BJ (cell line): ENCODE measurements at places on chromosomes 12 and 14. TPM values are rescaled to one million over a fixed set of nuclear protein-coding genes. Genes with fewer than 3 reads are reported as not detected.

ANG gene
- 9.2 and 12.7 TPM in 2 replicates for polyA plus RNA-seq

TAS2R46 gene
- 0.09 and 0.11 TPM in 2 replicates for polyA plus RNA-seq

NT5DC3 gene
- 1.2 and 2.6 TPM in 2 replicates for polyA plus RNA-seq

TPPP2 gene
- polyA plus RNA-seq: not detected in 2 replicates

LRTM2 gene
- not detected in 2 replicates for polyA plus RNA-seq

FOXG1 gene
- 0.01 TPM in 1 of 2 replicates, not detected in the other for polyA plus RNA-seq

CDKN1B gene
- 19.7 and 21.7 TPM in 2 replicates for polyA plus RNA-seq

ANO2 gene
- polyA plus RNA-seq: 0.05 and 0.10 TPM in 2 replicates

GRCh38 chr12:115953450-115953849, 324.0 kb downstream of the MED13L start:
- no peak for DNase-seq

DNA sequence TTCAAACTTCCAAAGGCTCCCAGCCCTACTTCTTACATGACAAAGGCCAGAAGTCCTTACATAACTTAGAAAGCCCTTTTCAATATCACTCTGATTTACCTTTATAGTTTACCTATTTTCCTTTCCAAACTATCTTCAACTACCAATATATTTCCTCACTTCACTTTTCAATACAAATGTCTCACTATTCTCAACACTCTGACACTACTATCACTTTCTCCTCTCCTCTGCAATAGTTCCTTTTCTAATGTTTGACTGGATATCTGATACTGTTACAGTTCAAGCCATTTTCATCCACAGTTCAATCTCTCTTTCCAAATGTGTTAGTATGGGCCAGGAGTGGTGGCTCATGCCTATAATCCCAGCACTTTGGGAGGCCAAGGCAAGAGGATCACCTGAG, 3.3 kb downstream of the SARNP start:
- no peak for DNase-seq

GRCh38 chr14:62711351-62712023, 333.8 kb downstream of the KCNH5 start:
- no peak for DNase-seq

DNA sequence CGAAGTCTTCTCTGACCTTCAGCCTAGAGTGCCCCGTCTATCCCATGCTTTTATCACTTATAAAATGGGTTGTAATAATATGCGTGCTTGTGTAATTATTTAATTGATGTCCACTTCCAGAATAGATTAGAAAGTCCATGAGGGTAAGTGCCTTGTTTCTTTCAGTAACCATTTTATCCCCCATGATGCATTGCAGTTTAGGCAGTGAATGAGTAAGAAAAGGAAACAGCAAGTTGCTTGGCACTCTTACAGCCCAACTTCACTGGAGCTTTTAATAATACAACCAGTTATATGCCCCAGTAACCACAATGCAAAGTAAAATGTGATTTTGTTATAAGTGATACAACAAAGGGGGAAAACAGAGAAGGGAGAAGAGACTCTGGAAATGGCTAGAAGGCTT, 287.3 kb downstream of the MED13L start:
- DNase-seq: no peak

DNA sequence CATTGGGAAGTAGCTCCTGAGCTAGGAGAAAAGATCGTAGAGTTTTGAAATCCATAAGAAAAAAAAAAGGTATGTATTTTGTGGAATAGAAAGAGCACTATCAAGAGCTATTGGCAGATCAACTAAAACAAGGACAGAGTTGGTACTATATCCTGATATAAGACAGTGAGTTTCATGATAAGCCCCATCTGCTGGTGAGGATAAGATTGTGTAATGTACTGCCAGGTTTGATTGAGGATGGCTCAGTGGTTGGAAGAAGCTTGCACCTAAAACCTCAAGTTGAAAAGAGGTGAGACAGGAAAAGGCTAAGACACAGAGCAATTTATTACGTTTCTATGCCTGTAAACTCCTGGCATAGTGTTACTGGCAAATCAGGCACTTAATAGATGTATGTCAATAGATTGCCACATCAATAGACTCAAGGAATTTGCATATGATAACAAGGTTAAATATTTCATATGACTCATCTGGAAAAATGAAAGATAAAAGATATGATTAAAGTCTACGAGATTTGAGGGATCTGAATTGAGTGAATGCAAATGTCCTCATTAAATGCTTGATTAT, 525.6 kb downstream of the FLRT2 start:
- DNase-seq: no peak

DNA sequence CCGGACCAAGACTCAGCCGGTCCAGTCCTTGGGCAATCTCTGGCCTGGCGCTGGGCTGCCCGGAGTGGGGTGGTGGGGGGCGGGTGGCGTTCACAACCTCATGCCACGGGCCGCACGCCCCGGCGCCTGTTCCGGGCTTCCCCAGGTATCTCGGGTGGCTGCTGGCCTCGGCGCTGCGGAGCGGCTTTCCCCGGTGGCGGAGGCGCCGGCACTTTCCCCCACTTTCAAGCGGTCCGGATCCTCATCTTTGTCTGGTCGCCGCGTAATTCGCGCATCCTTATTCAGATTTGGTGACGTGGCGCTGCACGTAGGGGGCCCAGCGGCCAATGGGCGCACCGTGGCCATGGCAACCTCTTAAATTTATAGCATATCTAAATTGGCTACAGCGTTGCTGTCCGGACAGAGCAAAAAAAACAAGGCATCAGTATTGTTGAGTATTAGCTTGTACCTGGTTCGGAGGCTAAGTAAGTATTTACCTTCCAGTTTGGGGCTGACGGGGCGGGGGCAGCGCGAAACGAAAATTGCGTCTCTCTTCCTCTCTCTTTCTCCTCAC, at the start of gene LHX5:
TSS of gene LHX5 (minus strand) at position 253 of the 553 bp plus-strand sequence. CDS start 373 bp downstream, outside the sequence.
- DNase-seq: no peak

DNA sequence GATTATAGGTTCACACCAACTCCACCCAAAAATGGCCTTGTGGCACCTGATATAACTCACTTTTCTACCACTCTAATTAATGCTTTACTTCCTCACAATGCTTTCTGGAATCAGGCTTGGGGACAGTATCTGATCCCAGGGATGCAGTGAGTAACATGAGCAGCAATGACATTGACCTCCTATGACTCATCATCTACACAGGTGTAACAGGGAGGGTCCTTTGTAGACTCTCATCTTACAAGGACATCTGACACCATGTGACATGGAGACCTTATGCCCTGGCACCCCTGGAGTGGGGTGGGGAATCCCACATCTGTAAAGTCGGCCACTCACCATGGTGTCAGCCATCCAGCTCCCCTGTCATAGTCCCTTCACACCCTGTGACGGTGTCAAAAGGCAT, 586.4 kb downstream of the MED13L start:
- no peak for DNase-seq
